ENCODE measurements at places on chromosomes 3 and 15.

DNA sequence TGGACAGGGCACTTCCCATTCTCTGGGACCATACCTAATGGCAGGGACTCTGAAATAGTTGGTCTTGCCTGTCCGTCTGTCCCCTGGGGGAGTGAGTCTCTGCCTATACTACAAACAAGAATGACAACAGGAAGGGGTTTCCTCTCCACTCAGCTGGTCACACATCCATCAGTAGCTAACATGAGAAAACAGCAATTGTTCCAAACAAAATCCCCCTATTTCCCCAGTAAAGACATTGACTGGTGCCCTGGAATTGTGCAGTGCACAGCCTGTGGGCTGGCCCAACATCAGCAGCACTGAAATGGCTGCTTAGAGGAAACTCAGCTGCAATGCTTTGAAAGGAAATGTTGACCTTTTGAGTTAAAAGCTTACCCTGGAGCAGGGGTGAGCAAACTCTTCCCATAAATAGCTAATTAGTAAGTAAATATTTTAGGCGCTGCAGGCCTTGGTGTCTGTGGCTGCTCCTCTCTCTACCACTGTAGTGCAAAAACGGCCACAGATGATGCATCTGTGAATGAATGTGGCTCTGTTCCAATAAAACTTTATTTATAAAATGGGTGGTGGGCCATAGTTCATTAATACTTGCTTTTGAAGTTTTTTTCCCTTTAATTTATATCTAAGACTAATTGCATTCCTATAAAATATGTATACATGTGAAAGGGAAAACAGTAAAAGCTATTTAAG, 174.3 kb downstream of the KLF13 start:
- no peaks in the 10 kb centered on the region for H3K27me3 ChIP-seq
- H3K4me3 ChIP-seq = no peak overlapping the region
- H3K27ac ChIP-seq = no peak overlapping the region
- no peaks in the 10 kb centered on the region for H3K4me1 ChIP-seq
- DNase-seq = no peak
- no peaks in the 10 kb centered on the region for H3K36me3 ChIP-seq

DNA sequence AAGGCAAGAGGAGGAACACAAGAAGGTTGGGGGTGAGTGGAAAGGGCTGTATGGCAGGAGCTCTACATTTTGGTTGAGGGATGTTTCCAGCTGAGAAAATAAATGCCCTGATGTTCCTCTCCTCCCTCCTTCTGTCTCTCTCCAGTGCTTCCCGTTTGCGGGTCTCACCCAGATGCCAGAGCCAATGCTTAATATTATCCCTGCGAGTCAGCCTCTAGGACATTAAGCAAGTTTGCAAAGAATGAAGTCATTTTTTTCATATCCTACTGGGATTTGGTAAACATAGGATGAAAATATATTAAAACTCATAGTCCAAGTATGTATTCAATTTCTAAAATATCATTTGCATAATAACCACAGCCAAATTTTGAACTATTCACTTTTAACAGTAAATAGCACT, 295.9 kb downstream of the CADM2 start:
- no peaks in the 10 kb centered on the region for H3K36me3 ChIP-seq
- H3K4me3 ChIP-seq = no peak overlapping the region
- no peaks in the 10 kb centered on the region for H3K27me3 ChIP-seq
- no peaks in the 10 kb centered on the region for H3K4me1 ChIP-seq
- H3K27ac ChIP-seq = no peak overlapping the region

- no peaks in the 10 kb centered on the region for H3K36me3 ChIP-seq
- H3K4me1 ChIP-seq = no peaks in the 10 kb centered on the region
- H3K4me3 ChIP-seq = no peak within 1 kb of the TSS
- H3K27me3 ChIP-seq = no peaks in the 10 kb centered on the region
Observed at GRCh38 chr3:195583831-195584542, at the start of gene APOD. APOD (minus strand) TSS chr3:195583940; CDS start chr3:195579461, 4,479 bp downstream.

DNA sequence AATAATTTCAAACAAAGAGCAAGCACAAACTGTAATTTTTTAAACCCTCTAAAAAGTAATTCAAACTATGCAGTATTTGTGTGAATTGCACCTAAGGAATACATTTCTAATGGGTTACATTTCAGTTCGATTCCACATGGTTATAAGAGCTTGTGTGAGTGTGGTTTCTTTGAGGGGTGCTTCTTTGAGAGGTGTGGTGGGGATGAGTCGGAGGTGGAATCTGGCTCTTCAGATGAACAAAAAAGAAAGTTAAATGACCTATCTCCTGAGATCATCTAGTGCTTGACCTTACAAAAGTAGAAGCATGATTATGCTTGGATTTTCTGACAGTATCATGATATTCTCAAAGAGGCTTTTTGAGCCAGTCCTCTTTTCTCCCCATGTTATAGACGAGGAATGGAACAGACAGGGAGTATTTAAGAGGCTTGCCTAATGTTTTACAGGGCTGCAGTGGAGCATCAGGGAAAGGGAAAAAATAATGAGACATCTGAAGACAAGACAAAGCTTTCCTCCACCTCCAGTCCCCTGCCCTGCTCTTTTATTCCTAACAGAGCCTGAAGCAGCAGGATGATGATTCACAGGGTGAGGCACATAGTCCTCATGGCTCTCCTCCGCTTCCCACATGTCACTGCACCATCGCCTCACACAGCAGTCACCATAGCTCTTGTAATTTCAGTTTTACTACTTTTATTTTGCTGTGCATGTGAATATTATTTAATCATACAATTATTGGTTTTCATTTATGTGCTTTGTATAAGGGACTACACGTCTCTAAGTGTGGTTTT, 82.0 kb downstream of the LYSMD4 start:
- DNase-seq = no peak
- no peaks in the 10 kb centered on the region for H3K4me1 ChIP-seq
- no peaks in the 10 kb centered on the region for H3K27me3 ChIP-seq
- H3K27ac ChIP-seq = no peak overlapping the region
- H3K4me3 ChIP-seq = no peak overlapping the region

- no peaks in the 10 kb centered on the region for H3K36me3 ChIP-seq
- H3K4me1 ChIP-seq = no peaks in the 10 kb centered on the region
- no peak for DNase-seq
- no peak overlapping the region for H3K4me3 ChIP-seq
- no peak overlapping the region for H3K27ac ChIP-seq
Observed at GRCh38 chr3:62679988-62680387, 195.2 kb downstream of the CADPS start.

DNA sequence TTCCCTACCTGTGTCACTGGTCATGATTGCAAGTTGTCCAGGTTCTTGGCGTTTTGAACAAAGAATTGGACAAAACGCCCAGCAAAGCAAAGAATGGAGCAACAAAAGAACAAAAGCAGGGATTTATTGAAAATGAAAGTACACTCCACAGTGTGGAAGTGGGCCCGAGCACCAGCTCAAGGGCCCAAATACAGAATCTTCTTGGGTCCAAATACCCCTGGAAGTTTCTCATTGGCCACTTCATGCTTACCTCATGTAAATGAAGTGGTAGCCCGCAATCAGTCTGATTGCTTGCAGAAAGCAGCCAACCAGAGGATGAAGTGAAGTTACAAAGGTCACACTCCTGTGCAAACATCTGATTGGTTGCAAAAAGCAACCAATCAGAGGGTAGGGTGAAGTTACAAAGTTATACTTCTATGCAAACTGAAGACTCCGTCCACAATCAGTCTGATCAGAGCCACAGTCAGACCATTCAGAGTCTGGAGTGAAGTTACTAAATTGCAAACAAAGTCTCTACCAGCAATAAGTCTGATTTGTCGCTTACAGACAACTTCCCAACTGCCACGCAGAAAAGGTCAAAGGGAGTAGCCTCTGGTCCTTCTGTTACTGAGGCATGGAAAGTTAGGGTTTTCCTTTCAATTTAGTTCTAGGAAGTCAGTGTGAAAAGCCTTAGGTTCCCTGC, 8.3 kb upstream of the TM4SF1 start:
- no peaks in the 10 kb centered on the region for H3K27me3 ChIP-seq
- H3K4me3 ChIP-seq = no peak overlapping the region
- DNase-seq = no peak
- H3K4me1 ChIP-seq = no peaks in the 10 kb centered on the region
- H3K36me3 ChIP-seq = no peaks in the 10 kb centered on the region

Measured in B cell (primary cell).